ENCODE measurements at places on chromosomes 2 and 18. TPM values are rescaled to one million over a fixed set of nuclear protein-coding genes. Genes with fewer than 3 reads are reported as not detected.

DNA sequence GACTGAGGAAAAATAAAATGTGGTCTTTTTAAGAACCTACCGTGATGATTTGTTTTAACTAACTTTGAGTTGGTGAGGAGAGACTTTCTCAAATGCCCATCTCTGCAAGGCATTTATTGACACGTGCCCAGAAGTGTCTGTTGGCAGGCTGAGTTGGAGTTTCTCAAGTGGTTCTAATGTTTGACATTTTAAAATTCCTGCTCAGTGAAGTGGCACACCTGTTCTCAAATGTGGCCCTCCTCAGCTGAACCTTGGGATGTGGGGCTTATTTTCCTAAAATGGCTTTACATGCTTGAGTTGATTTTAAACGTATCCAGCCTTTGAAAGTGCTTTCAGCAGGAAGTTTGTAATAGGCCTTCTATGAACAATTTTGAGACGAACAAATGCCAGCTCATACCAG, 876 bp upstream of the CAVIN2 start:
- no peak for DNase-seq

GRCh38 chr2:54773838-54774237, 50.4 kb downstream of the EML6 start:
- DNase-seq = no peak

GRCh38 chr2:108541451-108541850, 7.2 kb downstream of the LIMS1 start:
- DNase-seq = no peak

GRCh38 chr2:209141818-209142217, 282.0 kb upstream of the MAP2 start:
- DNase-seq = no peak

DNA sequence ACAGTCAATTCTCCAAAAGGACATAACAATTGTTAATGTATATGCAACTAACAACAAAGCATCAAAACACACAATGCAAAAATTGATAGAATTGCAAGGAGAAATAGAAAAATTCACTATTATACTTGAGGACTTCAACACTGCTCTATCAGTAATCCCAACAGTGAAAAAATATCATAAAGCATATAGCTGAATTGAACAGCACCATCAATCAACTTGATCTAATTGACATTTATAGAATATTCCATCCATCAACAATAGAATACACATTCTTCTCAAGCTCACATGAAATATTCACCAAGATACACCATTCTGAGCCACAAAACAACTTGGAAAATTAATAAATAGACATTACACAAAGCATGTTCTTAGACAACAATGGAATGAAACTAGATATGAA, 60.1 kb upstream of the ASXL3 start:
- DNase-seq = no peak

DNA sequence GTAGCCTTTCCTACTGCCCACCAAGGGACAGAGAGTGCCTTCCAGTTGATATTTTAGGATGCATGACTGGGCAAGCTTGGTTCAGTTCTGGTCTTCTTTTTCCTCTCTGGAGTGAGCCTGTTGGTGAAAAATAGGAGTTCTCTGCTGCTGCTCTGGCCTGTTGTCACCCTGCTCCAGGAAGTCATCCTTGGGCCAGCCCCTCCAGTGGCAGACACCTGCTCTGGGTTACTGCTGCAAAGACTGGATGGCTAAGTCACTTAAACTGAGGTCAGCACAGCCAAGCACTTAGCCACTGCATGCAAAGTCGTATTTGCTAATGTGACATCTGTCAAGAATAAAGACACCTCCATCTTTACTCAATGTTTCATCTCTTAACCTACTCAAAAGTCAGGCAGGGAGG, 219.6 kb upstream of the ID2 start:
- DNase-seq = no peak

WDR35 gene
- 4.7 TPM for total RNA-seq

- no peak for DNase-seq
These were observed 62.4 kb downstream of the MRPS9 start for GRCh38 chr2:105100046-105100840.

- peak; percentile 59 for DNase-seq
These were observed 22.2 kb upstream of the TTC39C start for GRCh38 chr18:23992089-23992940.

FHL2 gene
- 1.1 TPM for total RNA-seq

NOSTRIN gene
- total RNA-seq = not detected

AQP12B gene
- not detected for total RNA-seq

DNA sequence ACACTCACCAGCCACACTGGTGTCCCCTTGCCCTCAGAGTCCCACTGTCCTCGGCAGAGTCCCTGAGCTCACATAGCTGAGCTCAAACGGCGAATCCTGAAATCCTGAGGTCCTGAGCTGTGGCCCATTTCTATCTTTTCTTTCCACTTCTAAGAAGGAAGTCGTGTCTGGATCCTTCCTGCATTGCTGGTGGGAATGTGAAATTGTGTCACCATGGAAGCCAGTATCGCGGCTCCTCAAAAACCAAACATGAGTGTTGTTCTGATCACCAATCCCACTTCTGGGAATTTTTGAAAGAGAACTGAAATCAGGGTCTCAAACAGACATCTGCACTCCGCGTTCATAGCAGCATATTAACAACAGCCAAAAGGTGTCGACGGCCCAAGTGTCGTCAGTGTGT, 244.7 kb downstream of the EIPR1 start:
- no peak for DNase-seq

CCDC85A gene
- not detected for total RNA-seq

DNA sequence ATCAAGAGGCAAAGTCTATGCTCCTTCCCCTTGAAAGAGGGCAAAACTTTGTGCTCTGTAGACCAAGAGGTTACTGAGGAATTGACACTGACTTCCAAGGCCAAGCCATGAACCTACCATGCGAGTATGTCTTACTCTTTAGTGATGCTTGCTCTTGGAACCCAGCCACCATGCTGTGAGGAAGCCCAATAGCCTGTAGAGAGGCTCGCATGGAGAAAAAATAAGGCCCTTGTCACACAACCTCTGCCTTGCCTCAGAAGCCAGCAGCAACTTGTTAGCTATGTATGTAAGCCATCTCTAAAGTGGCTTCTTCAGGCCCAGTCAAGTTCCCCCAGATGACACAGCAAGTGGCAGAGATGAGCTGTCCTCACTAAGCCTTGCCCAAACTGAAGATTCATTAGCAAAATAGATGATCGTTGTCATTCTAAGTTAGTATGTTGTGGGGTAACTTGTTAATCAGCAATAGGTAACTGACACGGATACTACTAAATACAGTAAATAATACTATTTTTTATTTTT, 66.1 kb upstream of the RGPD5 start:
- DNase-seq = no peak
